ENCODE measurements at places on chromosomes 6 and 20.

DNA sequence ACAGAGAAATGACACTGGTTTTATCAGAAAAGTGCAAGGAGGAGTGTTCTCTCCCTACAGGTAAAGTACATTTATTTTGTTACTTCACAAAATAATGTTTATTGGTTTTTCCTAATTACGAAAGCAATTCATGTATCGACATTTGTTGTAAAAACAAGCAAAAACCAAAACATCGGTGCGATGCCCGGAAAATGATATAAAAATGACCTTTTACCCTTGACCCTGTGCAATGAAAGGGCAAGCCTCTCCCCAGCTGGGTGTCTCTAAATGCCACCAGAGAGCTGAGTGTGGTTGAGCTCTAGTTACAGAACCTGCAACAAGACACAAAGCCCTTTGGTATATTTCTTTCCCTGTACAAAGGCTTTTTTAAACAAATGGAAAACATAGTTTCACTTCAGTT lies 65.4 kb downstream of the CD164 start:
- no peak for DNase-seq

GRCh38 chr20:56806952-56807517 lies 177.9 kb downstream of the TFAP2C start:
- DNase-seq = no peak

DNA sequence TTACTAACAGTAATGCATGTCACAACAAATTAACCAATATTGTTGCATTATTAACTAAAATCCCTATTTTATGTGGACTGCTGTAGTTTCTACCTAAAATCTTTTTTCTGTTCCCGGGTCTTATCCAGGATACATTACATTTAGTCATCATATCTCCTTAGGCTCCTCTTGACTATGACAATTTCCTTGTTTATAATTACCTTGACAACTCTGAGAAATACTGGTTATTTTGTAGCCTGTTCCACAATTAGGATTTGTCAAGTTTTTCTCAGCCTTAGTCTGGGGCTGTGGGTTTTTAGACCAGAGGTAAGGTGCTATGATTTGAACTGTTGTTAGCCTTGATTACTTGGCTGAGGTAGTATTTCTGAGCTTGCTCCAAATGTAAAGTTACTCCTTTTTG lies 3.7 kb downstream of the FBXO5 start:
- DNase-seq = no peak

DNA sequence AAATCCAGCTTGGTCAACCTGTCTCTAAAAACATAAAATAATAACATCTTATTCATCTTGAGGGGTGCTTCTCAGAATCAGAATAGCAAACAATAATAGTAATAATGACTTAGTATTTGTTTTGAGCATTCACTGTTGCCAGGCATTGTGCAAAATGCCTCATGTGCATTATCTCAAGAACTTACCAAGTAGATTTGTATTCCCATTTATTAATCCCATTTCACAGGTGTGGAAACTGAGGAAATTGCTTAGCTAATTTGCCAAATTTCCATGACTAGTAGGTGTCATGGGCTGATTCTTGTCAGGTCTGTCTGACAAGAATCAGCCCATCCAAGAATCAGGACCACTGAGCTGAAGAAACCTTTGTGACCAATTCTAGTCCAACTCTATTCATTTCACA lies 5.5 kb downstream of the TTBK1 start:
- DNase-seq = no peak

GRCh38 chr6:16227048-16227562 lies 11.3 kb upstream of the GMPR start:
- DNase-seq = no peak

- no peak for DNase-seq
These were observed 4.6 kb downstream of the DTNBP1 start for GRCh38 chr6:15658181-15658744.

DNA sequence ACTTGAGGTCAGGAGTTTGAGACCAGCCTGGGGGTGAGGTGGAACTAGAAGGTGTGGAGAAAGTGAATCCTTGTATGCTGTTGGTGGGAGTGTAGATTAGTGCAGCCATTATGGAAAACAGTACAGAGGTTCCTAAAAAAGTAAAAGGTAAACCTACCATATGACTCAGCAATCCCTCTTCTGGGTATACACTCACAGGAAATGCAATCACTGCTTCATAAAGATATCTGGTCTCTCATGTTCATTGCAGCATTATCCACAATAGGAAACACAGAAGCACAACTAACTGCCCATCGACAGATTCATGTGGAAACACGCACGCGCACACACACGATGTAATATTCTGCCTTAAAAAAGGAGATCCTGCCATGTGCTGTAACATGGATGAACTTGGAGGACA lies 66.7 kb downstream of the CDC5L start:
- no peak for DNase-seq

- no peak for DNase-seq
These were observed 224.9 kb downstream of the PHACTR1 start for GRCh38 chr6:12941422-12941821.

- DNase-seq = no peak
These were observed 126.2 kb upstream of the EYA4 start for GRCh38 chr6:133114973-133115372.

DNA sequence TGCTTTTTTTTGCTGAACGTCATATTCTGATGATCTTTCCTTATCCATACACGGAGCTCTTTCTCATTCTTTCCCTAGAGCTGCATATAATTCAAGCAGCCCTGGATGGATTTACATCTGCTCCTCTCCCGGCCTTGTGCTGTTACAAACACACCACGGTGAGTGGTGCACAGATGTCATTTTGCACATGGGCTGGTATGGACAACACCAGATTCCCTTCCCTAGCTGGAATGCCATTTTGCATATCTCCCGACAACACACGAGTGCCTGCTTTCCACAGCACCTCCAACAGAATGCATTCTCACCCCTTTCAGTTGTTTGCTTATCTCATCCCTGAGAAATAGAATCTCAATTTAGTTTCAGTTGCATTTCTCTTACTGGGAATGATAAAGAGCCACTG lies 69.5 kb upstream of the AFDN start:
- DNase-seq = no peak

GRCh38 chr6:127119102-127120022 lies 891 bp downstream of the RSPO3 start:
- no peak for DNase-seq

GRCh38 chr6:2990932-2991506 lies 8.7 kb upstream of the NQO2 start:
- DNase-seq = no peak

GRCh38 chr20:59163631-59164530 lies at the start of gene ZNF831:
TSS of gene ZNF831 (plus strand) at chr20:59163821. CDS start at chr20:59191020, 27,199 bp downstream.
- DNase-seq = no peak

DNA sequence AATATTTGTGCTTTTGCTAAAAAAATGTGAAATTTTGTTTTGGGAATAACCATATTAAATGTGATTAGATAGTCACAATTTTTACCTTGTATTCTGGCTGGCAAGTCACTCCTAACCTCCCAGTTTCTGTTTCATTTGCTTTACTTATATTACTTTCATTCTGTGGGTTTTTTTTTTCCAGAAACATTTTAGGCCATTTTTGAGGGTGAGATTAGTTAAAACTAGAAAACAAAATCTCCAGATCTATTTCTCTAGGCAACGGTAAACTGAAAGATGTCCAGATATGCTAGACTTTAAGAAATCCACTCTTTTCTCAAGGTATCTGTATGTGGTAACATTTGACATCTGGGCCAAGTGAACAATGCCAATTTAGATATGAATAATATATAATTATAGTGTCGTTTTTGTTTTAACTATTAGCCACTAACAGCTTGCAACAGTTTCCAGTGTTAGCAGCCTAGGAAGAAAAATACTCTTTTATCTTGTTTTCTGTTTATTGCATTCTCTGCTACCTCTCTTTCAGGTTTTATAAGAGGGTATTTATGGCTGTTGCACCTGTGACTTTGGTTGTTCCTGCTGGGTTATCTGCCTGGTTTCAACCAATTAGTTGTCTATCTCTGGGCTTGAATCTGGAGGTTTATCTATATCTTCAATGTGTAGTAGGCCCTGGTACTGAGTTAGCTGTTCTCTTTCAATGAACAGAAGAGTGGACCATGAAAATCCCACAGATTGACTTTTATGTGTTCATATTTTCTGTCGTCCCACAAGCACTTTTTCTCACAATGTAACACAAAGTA lies 260.9 kb downstream of the NKAIN2 start:
- no peak for DNase-seq

- DNase-seq = peak; percentile 29
These were observed 54.4 kb upstream of the ZNF337 start for GRCh38 chr20:25750765-25751696.

DNA sequence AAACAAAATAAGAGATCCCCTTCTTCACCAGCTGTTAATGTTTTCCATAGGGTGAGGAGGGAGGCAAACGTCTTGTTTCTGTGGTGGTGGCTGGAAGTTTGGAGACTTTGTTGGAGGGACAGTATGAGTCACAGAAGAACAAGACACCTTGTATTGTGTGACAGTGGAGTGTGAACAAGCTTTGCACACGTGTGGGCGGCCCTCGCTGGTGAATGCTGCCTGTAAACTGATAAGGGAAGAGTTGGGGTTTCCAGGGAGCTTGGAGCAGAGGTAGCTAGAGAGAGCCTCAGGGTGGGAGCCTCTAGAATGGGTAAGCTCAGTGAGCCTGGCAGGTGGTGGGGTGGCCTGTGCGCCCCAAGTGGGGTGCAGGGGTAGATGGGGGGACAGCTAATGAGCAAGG lies 78.3 kb downstream of the ZDHHC14 start:
- no peak for DNase-seq

GRCh38 chr6:47075168-47075567 lies 33.0 kb upstream of the ADGRF1 start:
- no peak for DNase-seq

DNA sequence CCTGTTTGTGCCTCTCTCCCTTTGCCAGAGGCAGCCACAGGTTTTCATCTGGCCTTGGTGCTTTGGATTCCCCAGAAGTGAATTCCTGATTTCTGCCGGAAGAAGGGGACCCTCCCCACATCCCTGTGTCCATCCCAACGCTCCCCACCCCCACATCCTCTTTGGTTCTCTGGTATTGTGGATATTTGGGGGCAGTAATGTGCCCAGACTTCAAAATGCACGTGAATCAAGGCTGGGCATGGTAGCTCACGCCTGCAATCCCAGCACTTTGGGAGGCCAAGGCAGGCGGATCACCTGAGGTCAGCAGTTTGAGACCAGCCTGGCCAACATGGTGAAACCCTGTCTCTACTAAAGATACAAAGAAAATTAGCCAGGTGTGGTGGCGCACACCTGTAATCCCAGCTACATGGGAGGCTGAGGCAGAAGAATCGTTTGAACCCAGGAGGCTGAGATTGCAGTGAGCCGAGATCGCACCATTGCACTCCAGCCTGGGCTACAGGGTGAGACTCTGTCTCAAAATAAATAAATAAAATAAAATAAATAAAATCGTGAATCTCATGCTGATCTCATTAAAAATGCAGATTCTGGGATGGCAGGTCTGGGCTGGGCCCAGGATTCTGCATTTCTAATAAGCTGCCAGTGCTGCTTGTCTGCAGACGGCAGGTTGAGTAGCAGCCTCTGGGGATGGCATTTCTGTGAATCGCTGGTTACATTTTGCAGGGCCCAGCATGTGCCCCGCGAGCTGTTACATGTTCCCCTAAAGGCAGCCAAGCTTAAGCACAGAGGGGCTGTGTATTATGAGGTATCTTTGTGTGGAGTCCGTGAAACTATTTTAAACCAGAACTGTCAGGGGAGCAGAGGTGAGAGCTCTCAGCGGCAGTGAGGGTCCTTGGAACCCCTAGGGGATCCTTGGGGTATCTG lies 49.0 kb downstream of the SYNJ2 start:
- DNase-seq = no peak

DNA sequence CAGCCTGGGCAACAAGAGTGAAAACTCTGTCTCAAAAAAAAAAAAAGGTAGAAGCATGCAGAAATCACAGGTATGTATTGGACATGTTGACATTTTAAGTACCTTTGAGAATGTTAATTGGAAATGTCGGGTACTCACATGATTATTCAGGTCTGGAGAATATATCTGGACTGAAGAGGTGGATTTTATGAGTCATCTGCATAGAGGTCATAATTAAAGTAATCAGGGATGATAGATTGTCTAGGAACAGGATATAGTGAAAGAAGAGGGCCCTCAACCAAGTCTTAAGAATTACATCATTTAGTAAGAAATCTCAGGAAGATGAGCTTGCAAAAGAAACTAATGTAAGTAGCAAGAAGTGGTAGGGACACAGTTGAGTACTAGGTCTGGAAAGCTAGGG lies 212.5 kb downstream of the UTRN start:
- no peak for DNase-seq

All from stimulated activated CD4-positive, alpha-beta T cell treated with anti-CD3 and anti-CD28 coated beads, Interleukin-2, amount 100 ng/mL, for 4 hours (primary cell).